ENCODE measurements at places on chromosomes 2 and 18.

DNA sequence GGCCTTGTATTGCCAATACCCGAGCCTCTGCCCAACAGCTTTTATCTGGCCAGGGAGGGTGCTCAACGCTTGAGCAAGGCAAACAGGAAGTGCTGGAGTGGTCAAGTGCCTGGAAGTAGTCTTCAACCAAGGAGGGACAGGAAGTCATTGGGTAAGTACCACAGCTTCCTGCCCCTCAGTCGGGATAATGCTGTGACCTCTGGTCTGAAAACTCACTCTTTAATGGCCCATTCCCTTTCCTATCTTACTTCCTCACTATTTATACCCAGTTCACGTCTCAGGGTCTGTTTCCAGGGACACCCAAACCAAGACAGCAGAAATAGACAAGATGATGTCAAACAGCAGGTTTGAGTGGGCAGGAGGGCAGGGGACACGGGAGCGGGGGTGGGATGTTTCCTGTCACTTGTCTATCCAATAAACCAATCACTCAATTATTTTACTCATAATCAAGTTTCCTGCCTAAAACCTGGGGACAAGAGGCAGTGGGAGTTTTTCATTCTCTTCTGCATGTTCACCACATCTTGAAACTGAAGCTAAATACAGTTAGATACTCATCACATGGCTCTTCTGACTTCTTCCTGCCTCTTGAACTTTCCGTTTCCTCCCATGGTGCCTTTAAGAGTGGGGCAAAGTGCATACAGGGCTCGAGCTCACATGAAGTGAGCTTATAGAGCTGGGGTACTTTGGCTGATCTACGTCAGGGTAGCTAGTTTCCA lies 68.9 kb upstream of the CAB39 start:
- DNase-seq, result peak; percentile 43

DNA sequence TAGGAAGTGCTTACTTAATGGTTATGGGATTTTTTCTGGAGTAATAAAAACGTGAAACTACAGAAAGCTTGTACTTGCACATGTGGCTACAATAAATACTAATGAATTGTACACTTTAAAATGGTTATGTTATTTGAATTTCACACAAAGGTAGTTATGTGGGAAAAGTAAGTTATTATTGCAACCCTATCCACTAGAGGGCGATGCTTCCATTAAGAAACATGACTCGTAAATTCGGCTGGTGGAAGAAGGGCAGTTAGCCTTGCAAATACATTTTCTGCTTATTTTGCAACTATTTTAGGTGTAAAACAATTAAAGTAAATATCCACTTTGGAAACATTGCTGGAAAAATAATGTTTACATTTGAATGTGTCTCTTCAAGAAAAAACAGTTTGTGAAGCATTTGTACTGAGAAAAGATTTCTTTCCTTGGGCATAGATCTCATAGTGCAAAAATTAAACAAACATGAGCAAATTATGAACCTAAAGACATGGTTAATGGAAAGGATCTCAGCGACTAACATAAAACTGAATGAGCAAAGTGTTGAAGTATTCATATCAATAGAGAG lies 68.1 kb upstream of the CSRNP3 start:
- DNase-seq, result no peak

DNA sequence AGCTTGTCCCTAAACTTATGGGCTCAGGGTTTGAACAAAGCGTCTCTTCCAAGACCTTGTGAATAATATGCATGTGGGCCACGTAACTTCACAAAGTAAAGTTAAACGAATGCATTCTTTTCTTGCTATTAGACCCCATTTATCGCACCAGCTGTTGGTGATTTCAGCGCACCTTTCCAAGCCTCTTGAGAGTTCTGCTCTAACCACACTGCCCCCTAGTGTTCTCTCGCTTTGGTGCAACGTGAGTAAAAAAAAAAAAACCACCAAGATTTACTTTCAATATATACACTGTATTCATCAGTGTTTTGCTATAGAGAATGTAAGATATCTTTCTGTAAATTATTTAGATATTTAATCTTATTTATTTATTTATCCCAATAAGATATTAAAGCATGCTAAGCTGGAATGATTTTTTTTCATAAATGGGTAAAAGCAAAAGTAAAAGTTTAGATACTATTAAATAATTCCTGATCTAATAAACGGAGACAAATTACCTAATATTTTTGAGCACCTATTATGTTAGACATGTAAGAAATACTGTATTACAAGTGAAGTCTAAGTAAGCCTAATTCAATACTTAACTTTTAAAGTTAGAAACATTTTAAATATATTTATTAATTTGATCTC lies 459.5 kb downstream of the DLGAP1 start:
- DNase-seq, result no peak

GRCh38 chr2:180656455-180656847 lies 324.0 kb upstream of the UBE2E3 start:
- no peak for DNase-seq

DNA sequence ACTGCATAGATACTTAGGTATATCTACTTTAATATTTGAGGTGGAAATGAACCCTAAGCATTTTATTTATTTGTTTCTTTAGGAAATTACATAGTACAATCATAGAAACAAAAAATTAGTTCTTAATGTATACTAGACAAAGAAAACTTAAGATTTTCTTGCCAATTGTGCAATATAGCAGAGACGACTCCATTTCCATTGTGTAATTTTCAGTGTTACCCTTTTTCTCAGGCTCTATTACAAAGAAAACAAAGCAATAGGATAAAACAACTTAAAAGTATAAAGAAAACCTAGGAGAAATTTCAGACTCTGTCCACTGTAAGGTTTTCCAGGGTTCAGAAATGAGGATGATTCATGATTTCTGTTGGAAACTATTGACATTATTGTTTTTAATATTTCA lies 89.0 kb upstream of the SERTAD2 start:
- no peak for DNase-seq

DNA sequence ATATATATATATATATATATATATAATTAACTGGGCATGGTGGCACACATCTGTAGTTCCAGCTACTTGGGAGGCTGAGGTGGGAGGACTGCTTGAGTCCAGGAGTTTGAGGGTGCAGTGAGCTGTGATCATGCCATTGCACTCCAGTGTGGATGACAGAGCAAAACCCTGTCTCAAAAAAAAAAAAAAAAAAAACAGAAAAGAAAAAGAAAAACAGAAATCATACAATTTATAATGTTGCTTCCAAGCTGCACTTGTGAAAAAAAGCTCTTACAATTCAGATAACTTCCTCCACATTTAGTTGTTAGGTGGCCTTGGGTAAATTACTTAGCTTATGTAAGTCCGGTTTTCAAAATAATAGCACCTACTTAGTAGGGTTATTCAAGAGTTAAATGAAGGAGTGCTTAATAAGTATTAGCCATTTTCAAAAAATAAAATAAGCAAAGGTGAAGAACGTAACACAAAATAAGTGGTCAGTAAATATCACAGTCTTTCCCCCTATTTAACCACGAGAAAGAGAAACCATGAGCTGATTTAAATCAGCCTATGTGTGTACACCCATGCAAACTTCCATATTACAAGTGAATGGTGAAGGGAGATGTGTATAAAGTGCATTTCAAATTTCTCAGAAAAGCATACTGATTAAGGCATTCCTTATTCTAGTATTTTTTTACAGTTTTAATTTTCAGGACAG lies 2.3 kb downstream of the WIPF1 start:
- DNase-seq, result no peak

DNA sequence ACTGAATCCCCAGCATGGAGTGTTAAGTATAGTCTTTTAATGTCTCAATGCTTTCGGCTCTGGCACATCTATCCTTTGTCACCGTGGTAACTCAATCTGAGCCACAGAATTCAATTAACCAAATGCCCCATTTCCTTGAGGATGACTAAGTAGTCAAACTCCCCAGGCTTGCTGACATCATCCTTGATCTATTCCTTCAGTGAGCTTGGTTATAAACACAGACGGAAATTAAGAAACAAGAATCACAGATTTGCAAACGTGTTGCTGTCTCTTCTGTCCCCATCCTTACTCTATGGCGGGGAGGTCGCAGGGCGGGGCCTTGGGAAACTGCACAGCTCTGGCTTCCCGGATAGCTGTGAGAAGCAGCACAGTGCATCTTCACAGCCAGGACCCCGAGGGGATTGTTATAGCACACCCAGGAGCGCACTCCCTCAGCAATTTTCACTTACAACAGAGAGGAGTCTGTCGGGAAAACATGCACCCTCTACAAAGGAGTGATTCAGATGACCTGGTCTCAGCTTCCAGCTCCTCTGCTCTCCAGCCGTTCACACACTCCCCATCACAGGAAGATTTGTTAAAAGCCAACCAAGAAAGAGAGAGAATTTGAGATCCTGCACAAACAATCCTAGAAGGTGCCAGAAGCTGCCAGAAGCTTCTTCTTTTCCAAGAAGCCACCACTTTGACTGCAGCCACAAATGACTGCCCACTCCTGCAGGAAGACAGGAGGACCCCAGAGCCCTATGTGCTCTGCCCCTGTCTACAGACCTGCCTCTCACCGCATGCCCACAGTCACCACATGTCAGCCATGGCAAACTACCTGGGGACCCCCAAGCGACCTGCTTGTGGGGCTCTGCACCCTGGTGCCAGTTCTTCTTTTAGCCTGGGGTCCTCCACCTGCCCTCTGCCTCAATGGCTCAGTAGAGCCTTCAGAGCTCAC lies 44.9 kb upstream of the YWHAQ start:
- no peak for DNase-seq

- DNase-seq, result no peak
Measured at GRCh38 chr18:58484989-58485981, 143.6 kb downstream of the ALPK2 start.

All from stimulated activated CD4-positive, alpha-beta T cell treated with anti-CD3 and anti-CD28 coated beads, Interleukin-15, amount 100 ng/mL, for 1 hour (primary cell).